ENCODE measurements at places on chromosomes 1 and 21. TPM values are rescaled to one million over a fixed set of nuclear protein-coding genes. Genes with fewer than 3 reads are reported as not detected.

Gene LDLRAD1
- total RNA-seq = not detected

Gene HMCN1
- 0.02 TPM for total RNA-seq

Gene TRNP1
- total RNA-seq = not detected

Gene NBPF14
- total RNA-seq = 22.4 TPM

Gene PTPN14
- not detected for total RNA-seq

Gene KTI12
- 16.8 TPM for total RNA-seq

Gene PSMG1
- 123 TPM for total RNA-seq

Gene C4BPA
- not detected for total RNA-seq

Gene AJAP1
- not detected for total RNA-seq

Gene C8B
- total RNA-seq = not detected

Gene ETV3L
- not detected for total RNA-seq

Gene MAP3K7CL
- total RNA-seq = 13.0 TPM

Gene PBX1
- total RNA-seq = not detected

Gene TNNT2
- not detected for total RNA-seq

Gene RBBP5
- 17.4 TPM for total RNA-seq

Gene S100A4
- total RNA-seq = 0.53 TPM

Gene FCAMR
- total RNA-seq = not detected

Gene PTGFRN
- not detected for total RNA-seq

Gene MROH7
- not detected for total RNA-seq
